ENCODE measurements at places on chromosomes 4 and X. TPM values are rescaled to one million over a fixed set of nuclear protein-coding genes. Genes with fewer than 3 reads are reported as not detected.

GRCh38 chr4:122150931-122151330, 1.2 kb upstream of the BLTP1 start:
- DNase-seq = no peak

DNA sequence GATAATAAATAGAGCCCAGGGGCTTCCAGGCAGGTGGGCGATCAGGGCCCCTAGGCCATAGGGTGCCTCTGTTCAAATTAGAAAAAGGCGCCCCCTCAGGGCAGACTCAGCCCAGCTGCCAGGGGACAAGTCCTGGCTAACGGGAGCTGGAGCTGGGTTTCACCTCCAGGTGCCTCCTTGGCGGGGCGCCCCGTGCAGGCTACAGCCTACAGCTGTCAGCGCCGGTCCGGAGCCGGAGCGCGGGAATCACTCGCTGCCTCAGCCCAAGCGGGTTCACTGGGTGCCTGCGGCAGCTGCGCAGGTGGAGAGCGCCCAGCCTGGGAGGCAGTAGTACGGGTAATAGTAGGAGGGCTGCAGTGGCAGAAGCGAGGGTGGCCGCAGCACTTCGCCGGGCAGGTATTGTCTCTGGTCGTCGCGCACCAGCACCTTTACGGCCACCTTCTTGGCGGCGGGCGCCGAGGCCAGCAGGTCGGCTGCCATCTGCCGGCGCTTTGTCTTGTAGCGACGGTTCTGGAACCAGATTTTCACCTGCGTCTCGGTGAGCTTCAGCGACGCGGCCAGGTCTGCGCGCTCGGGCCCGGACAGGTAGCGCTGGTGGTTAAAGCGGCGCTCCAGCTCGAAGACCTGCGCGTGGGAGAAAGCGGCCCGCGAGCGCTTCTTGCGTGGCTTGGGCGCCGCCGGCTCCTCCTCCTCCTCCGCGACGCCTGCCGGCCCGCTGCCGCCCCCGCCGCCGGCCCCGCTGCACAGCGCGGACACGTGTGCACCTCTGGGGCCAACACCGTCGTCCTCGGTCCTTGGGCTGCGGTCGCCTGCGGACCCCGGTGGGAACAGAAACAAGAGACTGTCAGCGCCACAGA, 2.4 kb downstream of the NKX3-2 start:
- no peak for DNase-seq

DNA sequence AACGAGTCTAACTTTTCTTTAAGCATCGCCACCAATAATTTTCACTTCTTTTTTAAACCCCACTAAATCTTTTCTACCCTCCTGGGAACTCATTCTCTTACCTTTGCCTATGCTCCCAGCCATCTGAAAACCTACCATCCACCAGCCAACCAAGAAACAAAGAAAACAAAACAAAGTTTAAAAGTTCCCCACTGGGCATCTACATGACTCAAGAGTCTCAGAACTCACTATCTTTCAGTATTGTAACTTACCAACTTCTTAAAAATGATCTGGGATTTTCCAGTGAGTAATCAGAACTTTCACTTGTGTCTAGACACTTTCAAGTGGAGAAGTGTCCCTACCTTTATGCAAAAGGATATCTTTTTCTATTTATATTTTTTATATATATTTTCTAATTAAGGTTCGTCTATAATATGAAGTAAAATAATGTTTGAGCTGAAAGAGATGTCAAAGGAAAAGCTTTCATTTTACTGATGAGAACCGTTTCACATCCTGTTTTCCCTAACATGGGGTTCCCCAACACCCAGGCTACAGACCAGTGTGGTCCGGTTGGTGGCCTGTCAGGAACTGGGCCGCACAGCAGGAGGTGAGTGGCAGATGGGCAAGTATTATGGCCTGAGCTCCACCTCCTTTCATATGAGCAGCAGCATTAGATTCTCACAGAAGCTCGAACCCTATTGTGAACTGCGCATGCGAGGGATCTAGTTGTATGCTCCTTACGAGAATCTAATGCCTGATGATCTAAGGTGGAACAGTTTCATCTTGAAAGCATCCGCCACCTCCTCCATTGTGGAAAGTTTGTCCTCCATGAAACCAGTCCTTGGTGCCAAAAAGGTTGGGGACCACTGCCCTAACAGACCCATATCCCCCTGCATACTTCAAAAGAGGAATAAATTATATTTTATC, 9.8 kb upstream of the TIGD2 start:
- DNase-seq = no peak

- no peak for DNase-seq
Observed at GRCh38 chr4:147891476-147892115, 159.7 kb downstream of the ARHGAP10 start.

DNA sequence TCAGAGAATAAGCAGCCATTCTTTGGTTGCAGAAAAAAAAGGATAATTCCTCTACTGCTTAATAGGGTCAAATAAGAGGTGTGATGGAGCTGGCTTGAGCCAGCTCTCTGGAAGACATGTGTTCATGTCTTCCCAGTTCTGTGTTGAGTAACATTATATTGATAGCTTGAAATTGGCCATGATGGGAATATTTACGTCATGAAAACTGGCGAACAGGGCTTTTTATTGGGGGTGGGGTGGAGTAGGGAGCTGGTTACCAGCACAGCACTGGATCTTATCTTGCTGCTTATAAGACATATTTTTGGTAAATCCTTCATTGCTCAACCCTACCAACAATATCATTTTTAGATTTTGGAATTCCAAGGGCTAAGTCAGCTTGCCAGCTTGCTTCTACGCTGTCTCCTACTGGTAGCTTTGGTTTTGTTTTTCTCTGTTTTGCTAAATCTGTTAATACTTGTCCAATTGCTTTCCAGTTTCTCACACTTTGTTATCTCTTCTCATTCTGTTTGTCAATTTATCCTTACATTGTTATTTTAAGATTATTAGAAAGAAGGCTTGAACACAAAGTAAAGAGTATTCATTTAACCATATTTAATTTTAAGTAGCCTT, 25.3 kb upstream of the GBA3 start:
- no peak for DNase-seq

Gene FRG2
- total RNA-seq = not detected

- DNase-seq = no peak
Observed at GRCh38 chrX:122866532-122866931, 317.5 kb upstream of the GRIA3 start.

DNA sequence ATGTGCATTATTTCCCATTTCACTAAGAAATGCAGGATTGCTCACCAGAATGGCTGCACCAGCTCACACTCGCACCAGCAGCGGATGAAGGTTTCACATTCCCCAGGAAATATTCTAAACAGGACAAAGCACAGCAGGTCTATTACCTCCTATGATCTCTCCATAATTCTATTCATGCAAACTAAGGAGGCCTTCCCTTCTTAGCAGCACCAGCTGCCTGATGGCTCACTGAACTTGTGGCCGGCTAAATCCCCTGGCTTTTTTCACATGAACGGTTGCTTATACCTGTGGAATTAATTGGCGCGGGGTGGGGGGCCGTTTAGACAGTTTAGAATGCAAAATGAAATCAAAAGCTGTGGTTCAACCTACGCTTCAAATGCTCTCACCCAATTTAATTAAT, 73.5 kb upstream of the SRD5A3 start:
- no peak for DNase-seq

DNA sequence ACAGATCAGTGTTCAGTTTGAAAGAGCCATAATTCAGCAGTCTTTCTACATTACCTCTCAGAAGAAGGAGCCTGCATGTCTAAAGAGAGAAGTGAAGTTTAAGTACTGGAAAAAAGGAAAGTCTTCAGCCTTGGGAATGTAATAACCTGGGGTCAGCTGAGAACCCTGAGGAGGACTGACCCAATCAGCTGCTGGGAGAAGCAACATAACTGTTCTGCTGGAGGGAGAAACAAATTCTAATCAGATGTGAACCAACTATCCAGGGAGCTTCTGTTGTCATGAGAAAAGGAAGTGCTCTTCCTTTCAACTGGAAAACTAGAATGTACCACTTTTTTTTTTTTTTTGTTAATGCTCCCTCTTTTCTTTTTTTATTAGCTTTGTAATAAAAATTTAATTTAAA, 64.5 kb upstream of the PDE5A start:
- no peak for DNase-seq

DNA sequence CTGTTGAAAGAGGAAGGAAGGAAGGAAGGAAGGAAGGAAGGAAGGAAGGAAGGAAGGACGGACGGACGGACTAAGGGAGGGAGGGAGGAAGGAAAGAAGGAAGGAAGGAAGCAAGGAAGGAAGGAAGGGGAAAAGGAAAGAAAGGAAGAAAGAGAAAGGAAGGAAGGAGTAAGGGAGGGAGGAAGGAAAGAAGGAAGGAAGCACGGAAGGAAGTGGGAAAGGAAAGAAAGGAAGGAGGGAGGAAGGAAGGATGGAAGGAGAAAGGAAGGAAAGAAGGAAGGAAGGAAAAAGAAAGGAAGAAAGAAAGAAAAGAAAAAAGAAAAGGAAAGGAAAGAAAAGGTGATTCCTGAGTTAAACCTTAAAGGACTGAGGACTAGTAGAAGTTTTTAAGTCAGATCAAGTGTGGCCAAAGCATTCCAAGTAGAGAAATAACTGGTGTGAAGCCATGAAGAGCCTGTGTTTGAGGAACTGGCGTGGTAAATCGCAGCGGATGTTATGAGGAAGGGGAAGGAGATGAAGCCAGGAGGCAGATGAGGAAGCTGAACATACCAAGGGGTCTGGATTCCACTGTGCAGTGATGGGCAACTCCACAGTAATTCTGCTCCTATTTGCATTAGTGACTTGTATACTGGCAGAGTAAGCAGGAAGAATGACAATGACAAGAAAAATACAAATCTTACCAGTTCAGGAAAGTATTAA, 163.5 kb downstream of the MGST2 start:
- no peak for DNase-seq

Gene MTTP
- total RNA-seq = 0.57 TPM

DNA sequence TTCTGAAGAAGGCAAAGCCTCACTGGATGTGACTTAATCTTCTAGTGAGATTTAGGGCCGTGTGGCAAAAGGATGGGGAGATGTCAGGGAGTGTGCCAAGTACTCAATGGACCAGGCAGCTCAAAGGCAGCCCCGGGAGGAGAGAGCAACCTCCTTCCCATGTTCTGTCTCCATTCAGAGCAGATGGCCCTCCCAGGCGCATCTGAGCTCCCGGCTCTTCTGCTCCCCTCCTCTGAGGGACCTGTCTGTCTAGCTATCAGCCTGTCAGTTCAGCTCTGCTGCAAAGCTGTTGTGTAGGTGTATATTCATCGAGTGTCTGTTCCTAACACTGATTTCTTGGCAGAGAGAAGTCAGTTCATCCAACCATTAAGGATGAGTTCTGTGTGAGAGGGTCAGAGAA, 10.9 kb upstream of the PORCN start:
- DNase-seq = no peak

GRCh38 chrX:11791090-11791489, 33.1 kb downstream of the MSL3 start:
- DNase-seq = no peak

- DNase-seq = no peak
Observed at GRCh38 chr4:60404027-60404426, 796.1 kb upstream of the ADGRL3 start.

GRCh38 chr4:69836287-69836686, 23.7 kb downstream of the SULT1E1 start:
- DNase-seq = no peak

DNA sequence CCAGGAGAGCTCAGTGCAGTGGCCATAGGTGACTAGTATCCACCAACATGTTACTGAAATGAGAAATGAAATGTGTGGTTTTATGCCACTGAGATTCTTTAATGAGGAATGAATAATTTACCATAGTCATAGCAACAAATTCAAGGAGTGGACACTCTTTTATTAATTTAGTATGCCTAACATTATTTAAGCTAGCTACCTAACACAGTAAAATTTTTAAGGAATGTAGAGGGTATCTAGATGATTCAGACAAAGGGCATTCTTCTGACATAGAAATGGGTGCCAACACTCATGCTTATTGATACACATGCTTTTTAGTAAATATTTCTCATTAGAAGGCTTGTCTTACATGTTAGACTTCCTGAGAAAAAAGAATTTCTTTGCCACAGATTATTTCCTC, 33.3 kb upstream of the SULT1B1 start:
- no peak for DNase-seq

DNA sequence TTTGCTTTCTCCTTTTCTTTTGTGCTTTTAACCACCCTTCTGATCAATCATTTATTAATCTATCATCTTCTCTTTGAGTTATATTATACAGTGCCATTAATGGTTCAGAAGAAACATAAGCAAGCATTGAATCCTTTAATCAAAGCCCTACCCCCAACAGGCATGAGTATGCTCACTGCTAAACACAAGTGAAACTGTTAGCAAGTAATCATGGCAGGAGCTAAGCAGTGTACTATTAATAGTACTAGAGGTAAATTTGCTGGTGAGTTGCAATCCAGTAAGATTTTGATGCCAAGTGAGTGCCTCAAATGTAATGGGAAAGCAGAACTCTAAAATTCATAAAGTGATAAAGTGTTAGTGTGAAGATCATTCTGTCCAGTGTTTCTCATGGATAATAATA, 57.2 kb downstream of the FNIP2 start:
- DNase-seq = no peak

- DNase-seq = no peak
Observed at GRCh38 chr4:32697281-32697814, 1977.2 kb downstream of the PCDH7 start.

DNA sequence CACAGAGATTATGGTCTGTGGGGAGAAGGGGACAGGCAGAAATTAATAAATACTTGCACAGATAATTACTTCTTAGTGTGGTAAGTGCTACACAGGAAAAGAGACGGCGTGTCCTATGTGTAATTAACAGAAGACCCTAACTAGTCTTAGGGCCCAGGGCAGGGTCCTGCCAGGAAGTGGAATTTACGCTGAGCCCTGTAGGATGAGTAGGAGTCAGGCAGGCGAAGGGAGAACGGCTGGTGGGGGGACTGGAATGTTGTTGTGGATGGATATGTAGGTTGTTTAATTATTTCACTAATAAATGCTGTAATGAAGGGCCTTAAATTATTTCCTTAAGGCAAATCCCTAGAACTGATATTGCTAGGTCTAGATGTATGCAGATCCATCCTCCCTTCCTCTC, 26.7 kb upstream of the MFAP3L start:
- DNase-seq = no peak

Gene SPANXB1
- not detected for total RNA-seq

- DNase-seq = no peak
Observed at GRCh38 chr4:57492251-57492878, 382.2 kb upstream of the IGFBP7 start.
